ENCODE measurements at places on chromosomes 2 and 18.

GRCh38 chr2:15120631-15121030, 440.5 kb downstream of the NBAS start:
- DNase-seq = no peak

GRCh38 chr2:1644427-1644826, 99.9 kb downstream of the PXDN start:
- no peak for DNase-seq

DNA sequence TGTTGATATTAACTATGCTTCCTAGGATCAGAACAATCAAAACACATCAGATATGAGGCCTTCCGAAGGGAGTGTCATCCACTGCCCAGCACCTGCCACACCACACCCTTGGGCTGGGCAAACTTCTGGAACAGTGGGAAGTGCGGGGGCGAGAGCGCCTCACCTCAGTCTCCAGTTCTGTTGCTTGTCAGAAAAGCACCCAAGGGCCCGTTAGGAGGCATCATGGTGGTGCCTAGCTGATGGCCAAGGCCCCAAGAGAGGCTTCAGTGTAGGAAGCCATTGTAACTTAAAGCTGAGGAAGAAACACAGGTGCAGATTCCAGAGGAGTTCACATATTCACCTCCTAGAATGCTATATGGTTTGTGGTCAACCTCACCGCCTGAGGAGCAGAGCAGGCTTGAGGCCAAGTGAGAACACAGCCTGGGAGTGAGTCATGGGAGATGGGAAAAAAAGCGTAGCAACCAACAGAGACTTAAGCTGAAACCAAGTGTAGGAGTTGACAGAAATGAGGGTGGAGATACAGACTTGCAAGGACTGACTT, 85.1 kb upstream of the ATL2 start:
- DNase-seq = no peak

DNA sequence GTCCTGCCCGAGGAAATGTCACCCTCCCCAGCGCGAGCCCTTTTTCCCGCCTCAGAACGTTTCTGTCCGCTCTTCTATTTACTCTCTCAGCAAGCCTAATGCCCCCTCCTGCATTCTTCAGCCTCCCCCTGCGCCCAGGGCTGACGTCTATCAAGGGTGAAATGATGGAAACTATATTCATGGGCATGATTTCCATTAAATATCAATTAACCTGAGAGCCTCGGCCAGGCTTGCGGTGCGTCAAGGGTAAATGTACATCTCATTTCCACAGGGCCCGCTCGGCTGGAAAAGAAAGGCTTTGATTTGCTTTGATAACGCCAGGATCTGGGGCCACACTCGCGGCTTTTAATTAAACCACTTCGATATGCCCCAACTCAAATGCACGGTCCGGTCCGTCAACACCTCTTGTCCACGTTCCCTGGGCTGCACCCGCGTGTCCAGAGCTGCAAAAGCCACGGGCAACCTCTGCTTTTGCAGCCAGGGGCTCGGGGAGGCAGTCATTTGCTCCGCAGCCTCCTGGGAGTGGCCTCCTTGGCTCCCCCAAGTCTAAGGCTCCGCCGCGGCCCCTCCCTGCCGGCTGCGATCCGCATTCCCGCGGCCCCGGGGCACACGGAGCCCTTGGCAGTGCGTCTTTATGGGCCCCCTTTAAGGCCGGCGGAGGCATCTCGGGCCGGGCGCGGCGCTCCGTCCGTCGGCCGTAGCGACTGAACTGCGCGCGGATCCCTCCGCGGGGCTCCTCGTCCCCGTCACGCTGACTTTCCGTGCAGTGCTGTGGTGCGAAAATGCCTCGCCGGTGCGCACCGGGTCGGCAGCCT, at the start of gene HOXD8:
TSS of gene HOXD8 (plus strand) at position 724 of the 815 bp plus-strand sequence. CDS start 662 bp downstream, outside the sequence.
- DNase-seq = no peak

DNA sequence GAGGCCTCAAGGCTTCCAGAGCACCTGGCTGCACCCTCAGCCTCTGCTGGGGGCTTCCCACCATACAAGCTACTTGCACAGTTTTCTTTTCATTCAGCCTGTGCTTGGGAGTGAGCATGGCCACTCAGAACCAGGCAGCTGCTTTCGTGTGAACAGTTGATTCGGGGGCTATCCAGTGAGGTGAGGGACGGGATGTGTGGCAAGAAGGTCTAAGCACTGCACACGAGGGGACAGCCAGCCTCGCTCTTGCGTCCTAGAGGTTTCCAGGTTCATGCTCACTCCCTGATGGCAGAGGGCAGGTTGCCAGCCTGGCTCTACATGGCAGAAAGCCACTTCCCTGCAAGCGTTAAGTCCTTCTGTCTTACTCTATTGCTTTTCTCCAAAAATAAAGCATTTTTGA, 146.2 kb downstream of the MBP start:
- DNase-seq = no peak

- DNase-seq = no peak
Observed at GRCh38 chr2:16275661-16276060, 335.3 kb downstream of the MYCN start.

DNA sequence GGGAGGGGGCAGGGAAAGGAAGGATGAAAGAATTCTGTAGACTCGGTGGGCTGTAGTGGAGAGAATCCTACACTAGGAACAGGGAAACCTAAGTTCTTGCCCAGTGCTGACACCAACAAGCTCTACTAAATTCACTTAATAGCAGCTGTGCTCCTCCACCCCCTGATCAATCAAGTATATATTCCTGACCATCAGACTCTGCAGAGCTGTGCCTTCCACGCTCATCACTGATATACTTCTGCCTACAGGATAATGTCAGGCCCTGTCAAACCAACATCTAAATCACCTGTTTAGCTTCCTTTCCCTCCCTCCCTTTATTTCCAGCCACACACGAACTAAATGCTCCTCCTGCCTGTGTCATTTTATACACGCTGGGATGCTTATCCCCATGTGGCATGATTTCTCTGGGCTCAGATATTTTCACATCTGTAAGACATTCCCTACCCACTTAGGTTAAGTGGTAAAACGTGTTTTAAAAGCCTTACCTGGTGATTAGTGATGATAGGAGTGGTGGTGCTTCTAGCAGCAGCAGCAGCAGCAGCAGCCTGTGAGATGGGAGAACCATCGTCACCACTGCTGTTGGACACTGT, 301.9 kb downstream of the LRRTM1 start:
- no peak for DNase-seq

- DNase-seq = no peak
Observed at GRCh38 chr2:103165836-103166235, 404.0 kb downstream of the TMEM182 start.

- no peak for DNase-seq
Observed at GRCh38 chr18:13235421-13235831, 16.9 kb downstream of the LDLRAD4 start.

GRCh38 chr18:2036086-2036485, 535.2 kb downstream of the METTL4 start:
- DNase-seq = no peak

DNA sequence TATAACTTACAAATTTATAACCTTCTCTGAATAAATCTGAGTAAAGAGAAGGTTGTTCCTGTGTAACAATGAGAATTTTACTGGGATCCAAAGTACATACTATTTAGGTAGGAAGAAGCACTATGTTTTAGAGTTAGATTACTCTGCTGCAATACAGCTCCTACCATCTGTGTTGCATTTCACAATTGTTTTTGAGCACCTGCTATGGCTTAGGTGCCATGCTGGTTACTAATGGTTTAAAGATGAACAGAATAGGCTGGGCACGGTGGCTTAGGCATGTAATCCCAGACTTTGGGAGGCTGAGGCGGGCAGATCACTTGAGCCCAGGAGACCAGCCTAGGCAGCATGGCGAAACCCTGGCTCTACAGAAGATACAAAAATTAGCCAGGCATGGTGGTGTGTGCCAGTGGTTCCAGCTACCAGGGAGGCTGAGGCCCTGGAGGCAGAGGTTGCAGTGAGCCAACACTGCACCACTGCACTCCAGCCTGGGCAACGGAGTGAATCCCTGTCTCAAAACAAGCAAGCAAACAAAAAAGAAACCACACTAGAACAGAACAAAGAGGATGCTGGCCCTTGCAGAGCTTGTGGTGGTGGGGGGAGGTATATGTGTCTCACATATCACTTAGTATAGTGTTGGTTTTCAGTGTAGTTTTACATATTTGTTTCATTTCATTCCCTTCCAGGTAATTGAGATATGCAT, 56.7 kb downstream of the SPTBN1 start:
- DNase-seq = no peak

DNA sequence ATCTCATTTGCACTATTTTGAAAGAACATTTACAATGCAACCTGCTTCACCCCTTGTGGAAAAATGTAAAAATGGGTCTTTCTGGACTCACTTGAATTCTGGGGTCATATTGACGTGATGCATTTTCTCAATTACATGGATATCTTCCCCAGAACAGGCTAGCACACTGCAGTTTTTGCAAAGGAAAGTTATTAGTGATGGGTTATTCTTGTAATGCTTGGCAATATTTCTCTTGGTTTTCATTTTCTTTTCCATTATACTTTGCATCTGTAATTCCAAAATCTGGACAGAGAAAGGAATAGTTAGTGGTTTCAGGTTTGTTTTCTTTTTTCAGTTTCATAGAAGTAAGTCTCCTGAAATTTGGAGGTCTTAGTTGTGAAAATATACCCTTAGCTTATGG, 24.8 kb upstream of the FAP start:
- DNase-seq = no peak

DNA sequence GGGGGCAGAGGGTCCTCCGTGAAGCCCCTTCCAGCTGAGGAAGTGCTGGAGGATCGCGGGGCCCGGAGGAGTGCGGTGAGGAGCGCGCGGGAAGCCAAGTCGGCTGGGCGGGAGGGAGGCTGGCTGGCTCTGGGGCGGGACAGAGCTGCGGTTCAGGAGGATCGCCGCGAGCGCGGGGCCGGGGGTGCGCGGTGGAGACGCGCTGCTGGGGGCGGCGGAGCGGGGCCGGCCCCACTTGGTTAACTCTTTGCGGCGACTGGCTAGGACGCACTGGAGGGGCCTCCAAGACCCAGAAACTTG, 464 bp downstream of the CYBRD1 start:
- DNase-seq = no peak

DNA sequence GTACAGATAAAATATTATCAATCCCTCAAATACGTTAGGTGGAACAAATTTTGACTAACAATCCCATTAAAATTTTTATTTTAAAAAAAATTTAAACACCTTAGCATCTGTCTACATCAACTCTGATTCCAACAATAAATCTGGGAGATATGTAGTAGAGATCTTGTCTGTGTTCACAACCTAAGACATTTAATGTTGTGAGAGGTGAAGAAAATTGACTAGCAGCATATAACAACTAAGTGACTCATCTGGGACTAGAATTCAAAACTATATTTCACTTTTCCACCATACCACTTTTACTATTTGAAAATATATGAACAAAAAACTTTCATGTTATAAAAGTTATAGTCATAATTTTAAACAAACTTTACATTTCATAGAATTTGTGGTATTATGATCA, 97.9 kb downstream of the ATAD2B start:
- no peak for DNase-seq

DNA sequence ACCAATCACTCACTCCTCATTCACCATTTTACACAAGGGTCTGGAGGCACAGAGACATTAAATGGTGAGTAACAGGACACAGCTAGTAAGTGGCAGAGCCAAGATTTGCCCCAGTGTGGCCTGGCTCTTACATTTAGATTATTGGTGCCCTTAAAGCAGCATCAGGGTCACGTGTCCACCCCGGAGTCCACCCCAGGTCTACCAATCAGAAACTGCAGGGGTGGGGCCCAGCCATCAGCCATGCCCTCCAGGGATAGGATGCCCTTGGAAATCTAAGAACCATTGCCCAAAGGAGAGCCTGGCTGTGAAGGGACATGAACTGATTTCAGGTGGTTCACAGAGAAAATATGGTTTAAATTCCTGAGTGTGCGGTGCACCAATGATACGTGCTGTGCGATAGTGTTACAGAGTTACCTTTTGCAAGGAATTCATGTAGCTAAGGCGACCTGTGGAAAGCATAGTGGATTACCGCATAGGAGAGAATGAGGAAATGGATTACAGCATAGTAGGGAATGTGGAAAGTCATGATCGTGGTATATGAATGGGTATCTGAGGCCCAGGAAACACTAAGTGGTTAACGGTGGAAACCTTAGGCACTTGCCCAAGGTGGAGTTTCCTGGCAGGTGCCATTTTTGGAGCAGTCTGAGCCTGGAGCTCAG, 17.8 kb downstream of the IGFBP5 start:
- no peak for DNase-seq

DNA sequence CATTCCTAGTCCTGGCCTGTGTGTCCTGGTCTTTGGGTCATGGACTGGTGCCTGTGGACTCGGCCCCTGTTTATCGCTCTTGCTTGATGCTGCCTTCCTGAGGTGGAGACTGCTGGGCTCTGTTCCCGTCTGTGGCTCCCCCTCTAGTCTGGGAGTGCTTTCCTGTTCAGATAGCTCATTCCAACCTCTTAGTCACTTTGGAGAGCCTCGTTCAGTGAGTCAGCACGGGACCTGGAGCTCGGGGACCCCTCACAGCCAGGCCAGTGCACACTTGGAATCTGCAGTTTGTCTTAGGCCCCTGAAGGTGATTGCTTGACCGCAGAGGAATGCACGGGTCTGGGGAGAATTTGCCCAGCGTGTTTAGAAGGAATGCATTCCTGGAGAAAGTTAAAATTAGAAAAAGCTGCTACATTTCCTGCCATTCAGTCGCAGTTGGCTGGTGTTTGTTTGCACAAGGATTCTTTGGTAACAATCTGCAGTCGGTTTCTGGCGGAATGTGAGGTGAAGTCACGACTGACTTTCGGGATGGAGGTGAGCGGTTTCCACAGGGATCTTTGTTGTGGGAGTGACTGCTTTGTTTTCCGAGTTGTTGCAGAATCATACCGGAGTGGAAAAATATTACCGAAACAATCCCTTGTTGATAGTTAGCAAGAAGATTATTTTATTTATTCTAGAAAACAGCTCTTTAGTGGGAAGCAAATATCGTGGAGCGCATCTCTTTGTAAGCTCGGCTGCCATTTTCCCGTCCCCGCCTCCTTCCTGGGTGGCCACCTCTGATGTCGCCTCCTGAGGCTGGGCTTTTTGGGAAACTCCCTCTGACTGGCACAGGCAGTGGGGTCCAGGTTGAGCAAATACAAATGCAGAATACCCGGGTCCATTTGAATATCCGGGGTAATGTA, 29.6 kb downstream of the SH3BP4 start:
- no peak for DNase-seq

- peak; percentile 71 for DNase-seq
Observed at GRCh38 chr18:76721207-76721996, 101.0 kb upstream of the ZNF236 start.

GRCh38 chr2:241759067-241759807, 17.4 kb upstream of the GAL3ST2 start:
- no peak for DNase-seq

GRCh38 chr2:239640210-239640609, 239.4 kb upstream of the HDAC4 start:
- DNase-seq = no peak

GRCh38 chr2:118861731-118862130, 14.3 kb upstream of the EN1 start:
- no peak for DNase-seq

GRCh38 chr2:172674968-172675303, 60.7 kb upstream of the RAPGEF4 start:
- no peak for DNase-seq

GRCh38 chr2:222305516-222306392, 7.0 kb upstream of the PAX3 start:
- DNase-seq = no peak

GRCh38 chr2:120625865-120626560, 109.7 kb upstream of the GLI2 start:
- DNase-seq = no peak

All from CD4-positive, alpha-beta T cell treated with Interleukin-17A for 4 hours (primary cell).